Stimulated activated naive B cell treated with anti-CD40 and anti-IgM and Interleukin-4, amounts not matched to agents 10 μg/mL and 1 μg/mL and 100 μg/mL, for 72 hours (primary cell): ENCODE measurements at places on chromosomes 11 and 22.

DNA sequence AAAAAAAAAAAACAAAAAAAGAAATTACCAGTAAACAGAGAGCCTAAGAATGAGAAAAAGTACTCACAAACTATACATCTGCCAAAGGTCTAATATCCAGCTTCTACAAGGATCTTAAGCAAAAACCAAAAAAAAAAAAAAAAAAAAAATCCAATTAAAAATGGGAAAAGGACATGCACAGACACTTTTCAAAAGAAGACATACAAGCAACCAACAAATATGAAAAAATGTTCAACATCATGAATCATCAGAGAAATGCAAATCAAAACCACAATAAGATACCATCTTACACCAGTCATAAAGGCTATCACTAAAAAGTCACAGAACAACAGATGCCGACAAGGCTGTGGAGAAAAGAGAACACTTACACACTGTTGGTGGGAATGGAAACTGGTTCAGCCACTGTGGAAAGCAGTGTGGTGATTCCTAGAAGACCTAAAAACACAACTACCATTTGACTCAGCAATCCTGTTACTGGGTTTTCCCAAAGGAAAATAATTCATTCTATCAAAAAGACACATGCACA, 18.3 kb downstream of the MS4A6A start:
- DNase-seq, result no peak
- H3K36me3 ChIP-seq, result peaks cover 3% of the 10 kb centered on the region
- peaks cover 2% of the 10 kb centered on the region for H3K4me1 ChIP-seq
- H3K4me3 ChIP-seq, result no peak overlapping the region
- H3K27ac ChIP-seq, result no peak overlapping the region
- no peaks in the 10 kb centered on the region for H3K27me3 ChIP-seq

- H3K4me3 ChIP-seq, result no peak overlapping the region
- no peak for DNase-seq
- H3K4me1 ChIP-seq, result no peaks in the 10 kb centered on the region
- H3K36me3 ChIP-seq, result peaks cover 10% of the 10 kb centered on the region
- H3K27ac ChIP-seq, result no peak overlapping the region
These were observed 9.3 kb upstream of the GLB1L3 start for GRCh38 chr11:134266841-134267251.

DNA sequence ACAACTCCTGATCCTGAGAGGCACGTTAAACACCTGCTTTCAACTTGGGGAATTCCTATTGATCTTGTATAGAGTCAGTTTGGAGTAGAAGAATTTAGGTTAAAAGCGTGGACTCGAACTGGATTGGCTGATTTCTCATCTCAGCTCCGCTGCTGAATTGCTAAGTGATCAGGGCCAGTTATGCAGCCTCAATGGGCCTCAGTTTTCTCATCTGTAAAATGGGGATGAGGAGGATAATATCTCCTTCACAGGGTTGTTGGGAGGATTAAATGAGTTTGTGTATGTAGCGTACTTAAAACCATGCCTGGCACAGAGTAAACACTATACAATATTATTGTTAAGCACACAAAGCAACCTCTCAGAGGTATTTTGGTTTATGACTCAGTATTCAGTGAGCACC, 53.2 kb upstream of the HEPHL1 start:
- H3K4me1 ChIP-seq, result no peaks in the 10 kb centered on the region
- DNase-seq, result no peak
- H3K27me3 ChIP-seq, result no peaks in the 10 kb centered on the region

DNA sequence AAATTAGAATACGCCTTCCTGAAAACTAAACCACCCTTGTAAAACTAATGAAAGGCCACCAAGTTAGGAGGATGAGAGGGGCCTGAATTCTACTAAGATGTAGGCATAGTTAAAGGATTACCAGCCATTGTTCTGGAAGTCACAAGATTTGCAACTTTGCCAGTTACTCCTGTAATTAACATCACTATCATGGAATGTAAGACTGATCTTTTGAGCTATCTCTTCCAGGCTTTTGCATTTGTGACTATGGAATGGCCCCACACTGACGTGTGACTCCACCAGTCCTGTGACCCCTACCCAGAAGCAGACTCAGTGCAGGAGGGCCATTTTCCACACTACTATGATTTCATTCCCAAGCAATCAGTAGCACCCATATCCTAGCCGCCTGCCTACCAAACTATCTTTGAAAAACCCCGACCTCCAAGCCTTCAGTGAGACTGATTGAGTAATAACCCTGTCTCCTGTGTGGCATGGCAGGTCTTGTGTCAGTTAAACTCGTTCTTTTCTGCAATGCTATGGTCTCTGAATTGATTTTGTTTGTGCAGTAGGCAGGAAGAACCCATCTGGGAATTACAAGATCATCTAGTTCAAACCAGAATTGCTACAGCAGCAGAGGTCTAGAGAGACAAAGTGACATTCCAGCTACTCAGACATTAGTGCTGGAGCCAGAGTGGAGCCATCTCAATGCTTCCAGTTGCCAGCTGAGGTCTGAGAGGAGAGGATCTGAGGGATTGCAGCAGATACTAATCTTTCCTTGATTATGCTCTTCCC, 1.9 kb upstream of the CTSF start:
- no peak for DNase-seq
- H3K27ac ChIP-seq, result no peak overlapping the region
- no peaks in the 10 kb centered on the region for H3K36me3 ChIP-seq
- H3K4me1 ChIP-seq, result peaks cover 10% of the 10 kb centered on the region
- H3K27me3 ChIP-seq, result peaks cover 44% of the 10 kb centered on the region
- H3K4me3 ChIP-seq, result no peak overlapping the region

GRCh38 chr11:64654958-64655541, 64.0 kb downstream of the SLC22A12 start:
- H3K4me1 ChIP-seq, result peaks cover 30% of the 10 kb centered on the region
- peak overlapping the region; percentile 87 for H3K27ac ChIP-seq
- peaks cover 12% of the 10 kb centered on the region for H3K27me3 ChIP-seq
- no peaks in the 10 kb centered on the region for H3K36me3 ChIP-seq
- peak overlapping the region; percentile 6 for H3K4me3 ChIP-seq

DNA sequence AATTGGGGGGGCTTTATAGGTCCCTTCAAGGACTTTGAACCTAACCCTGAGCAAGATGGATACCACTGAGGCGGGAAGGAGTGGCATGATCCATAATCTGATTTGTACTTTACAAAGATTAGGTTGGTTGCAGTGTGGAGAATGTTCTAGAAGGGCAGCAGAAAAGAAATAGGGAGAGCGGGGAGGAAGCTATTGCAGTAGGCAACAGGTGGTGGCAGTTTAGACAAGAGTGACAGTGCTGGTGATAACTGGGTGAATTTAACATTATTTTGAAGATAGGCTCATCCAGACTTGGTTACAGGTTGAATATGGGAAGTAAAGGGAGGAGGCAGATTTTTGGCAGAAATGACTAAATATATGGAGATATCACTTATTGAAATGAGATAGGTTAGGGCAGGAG, 179.9 kb upstream of the CADM1 start:
- no peaks in the 10 kb centered on the region for H3K36me3 ChIP-seq
- no peak overlapping the region for H3K4me3 ChIP-seq
- H3K27me3 ChIP-seq, result no peaks in the 10 kb centered on the region
- no peaks in the 10 kb centered on the region for H3K4me1 ChIP-seq
- DNase-seq, result no peak

- DNase-seq, result no peak
- no peaks in the 10 kb centered on the region for H3K36me3 ChIP-seq
- peaks cover 20% of the 10 kb centered on the region for H3K27me3 ChIP-seq
- H3K4me1 ChIP-seq, result peaks cover 5% of the 10 kb centered on the region
- no peak overlapping the region for H3K4me3 ChIP-seq
These were observed 3.9 kb upstream of the DEUP1 start for GRCh38 chr11:93326681-93327080.

DNA sequence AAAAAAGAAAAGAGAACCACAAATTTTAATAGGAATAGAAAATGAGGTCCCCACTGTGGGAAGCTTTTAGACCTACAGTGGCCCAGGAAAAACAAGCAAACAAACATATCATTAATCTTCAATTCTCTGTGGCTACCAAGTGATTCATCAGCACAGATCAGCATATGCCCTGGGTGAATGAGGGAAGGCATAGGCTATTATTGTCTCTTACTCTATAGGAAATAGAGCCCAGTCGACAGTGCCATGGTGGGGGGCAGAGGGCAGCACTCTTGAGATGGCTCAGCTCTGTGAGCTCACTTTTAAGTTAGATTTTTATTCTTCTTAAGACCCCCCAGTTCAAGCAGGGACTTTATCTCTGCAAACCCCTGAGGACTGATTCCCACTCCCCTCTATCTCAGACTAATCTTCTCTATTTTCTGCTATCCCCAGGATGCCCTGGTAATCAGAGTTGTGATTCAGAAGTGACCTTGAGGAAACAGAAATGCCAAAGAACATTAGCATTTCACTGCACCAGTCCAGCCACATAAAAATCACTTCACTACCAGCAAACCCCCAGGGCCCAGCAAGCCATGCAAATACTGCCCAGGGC, 9.5 kb upstream of the FEZ1 start:
- peaks cover 2% of the 10 kb centered on the region for H3K27me3 ChIP-seq
- no peak overlapping the region for H3K4me3 ChIP-seq
- no peak for DNase-seq
- H3K4me1 ChIP-seq, result peaks cover 20% of the 10 kb centered on the region

DNA sequence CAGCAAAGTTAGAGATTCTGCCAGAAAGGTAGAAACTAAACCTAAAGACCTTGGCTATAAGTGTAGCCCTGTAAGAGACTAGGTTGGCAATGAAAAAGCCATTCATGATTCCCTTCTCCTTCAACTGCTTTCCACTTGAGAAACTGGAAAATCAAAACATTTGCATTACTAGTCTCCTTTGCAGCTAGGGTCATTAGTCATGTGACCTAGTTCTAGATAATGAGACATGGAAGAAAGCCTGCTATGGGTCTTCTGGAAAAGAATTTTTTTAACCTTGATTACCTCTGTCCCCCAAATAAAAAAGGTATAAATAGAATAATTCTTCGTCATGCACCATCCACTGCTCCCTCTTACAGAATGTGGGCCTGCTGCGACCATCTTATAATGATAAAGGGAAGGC, 80.1 kb downstream of the SOX6 start:
- H3K36me3 ChIP-seq, result no peaks in the 10 kb centered on the region
- no peaks in the 10 kb centered on the region for H3K27me3 ChIP-seq
- H3K27ac ChIP-seq, result no peak overlapping the region
- no peaks in the 10 kb centered on the region for H3K4me1 ChIP-seq

DNA sequence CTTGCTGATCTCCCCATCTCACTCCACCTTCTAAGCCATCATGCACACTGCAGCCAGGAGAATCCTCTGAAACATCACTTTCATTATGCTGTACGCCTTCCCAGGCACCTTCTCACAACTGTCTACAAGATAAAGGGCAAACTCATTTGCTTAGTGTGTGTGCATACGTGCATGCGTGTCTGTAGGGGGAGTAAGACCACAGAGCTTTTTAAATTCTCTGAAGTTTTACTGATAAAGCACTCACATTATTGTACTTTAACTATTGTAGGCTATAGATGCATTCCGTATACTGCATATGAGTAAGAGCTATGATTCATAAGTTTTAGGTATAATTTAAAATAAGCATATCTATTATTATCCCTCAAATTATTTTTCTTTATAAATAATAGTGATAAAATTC, 15.3 kb upstream of the ANKK1 start:
- no peaks in the 10 kb centered on the region for H3K27me3 ChIP-seq
- no peak overlapping the region for H3K4me3 ChIP-seq
- no peak for DNase-seq
- H3K36me3 ChIP-seq, result peaks cover 35% of the 10 kb centered on the region
- H3K4me1 ChIP-seq, result peaks cover 17% of the 10 kb centered on the region

GRCh38 chr11:107719557-107720302, 7.9 kb upstream of the SLN start:
- no peak overlapping the region for H3K27ac ChIP-seq
- H3K4me1 ChIP-seq, result no peaks in the 10 kb centered on the region
- H3K27me3 ChIP-seq, result peaks cover 11% of the 10 kb centered on the region
- no peak for DNase-seq

DNA sequence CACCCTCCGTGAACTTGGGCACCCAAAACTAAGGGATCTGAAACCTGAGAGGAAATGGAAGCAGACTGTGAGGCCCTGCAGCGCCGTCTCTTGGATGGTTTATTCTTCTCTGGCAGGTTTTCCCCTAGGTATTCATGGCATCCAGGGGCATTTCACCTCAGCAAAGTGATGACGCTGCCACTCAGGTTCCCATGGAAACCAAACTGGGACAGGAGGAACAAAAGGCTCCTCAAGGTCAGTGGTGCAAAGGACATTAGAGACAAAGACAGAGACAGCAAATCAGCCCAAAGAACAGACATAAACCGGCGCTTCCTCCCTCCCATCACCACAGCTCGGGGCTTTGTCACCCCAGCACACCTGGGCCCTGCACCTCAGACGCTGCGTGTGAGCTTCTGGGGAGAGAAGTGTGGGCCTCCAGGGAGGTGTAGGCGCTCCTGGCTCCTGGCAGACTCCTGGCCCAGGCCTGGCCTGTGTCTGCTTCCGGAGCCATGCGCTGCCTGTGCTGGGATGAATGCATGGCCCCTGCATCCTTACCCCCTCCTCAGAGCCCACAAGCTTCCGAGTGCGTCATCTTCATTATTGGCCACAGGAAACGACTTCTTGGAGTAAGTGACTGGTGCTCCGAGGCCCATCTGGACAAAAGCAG, 5.9 kb downstream of the TP53AIP1 start:
- H3K4me1 ChIP-seq, result no peaks in the 10 kb centered on the region
- peak overlapping the region; percentile 27 for H3K27ac ChIP-seq
- peaks cover 18% of the 10 kb centered on the region for H3K27me3 ChIP-seq

- H3K27ac ChIP-seq, result peak overlapping the region; percentile 25
- peak overlapping the region; percentile 85 for H3K4me3 ChIP-seq
- no peak for DNase-seq
- H3K36me3 ChIP-seq, result no peaks in the 10 kb centered on the region
- H3K4me1 ChIP-seq, result peaks cover 11% of the 10 kb centered on the region
- no peaks in the 10 kb centered on the region for H3K27me3 ChIP-seq
These were observed 607 bp downstream of the PLAAT3 start for GRCh38 chr11:63613517-63614135.

GRCh38 chr11:80054582-80055165, 613.8 kb upstream of the TENM4 start:
- no peaks in the 10 kb centered on the region for H3K4me1 ChIP-seq
- no peak for DNase-seq
- H3K27me3 ChIP-seq, result no peaks in the 10 kb centered on the region
- no peak overlapping the region for H3K4me3 ChIP-seq
- no peaks in the 10 kb centered on the region for H3K36me3 ChIP-seq
